ENCODE measurements at places on chromosomes 5 and 9.

- DNase-seq, result peak; percentile 79
These were observed 232.1 kb downstream of the SH3GL2 start for GRCh38 chr9:17810728-17811571.

GRCh38 chr5:56175488-56175887 is 57.6 kb downstream of the ANKRD55 start:
- DNase-seq, result peak; percentile 95

DNA sequence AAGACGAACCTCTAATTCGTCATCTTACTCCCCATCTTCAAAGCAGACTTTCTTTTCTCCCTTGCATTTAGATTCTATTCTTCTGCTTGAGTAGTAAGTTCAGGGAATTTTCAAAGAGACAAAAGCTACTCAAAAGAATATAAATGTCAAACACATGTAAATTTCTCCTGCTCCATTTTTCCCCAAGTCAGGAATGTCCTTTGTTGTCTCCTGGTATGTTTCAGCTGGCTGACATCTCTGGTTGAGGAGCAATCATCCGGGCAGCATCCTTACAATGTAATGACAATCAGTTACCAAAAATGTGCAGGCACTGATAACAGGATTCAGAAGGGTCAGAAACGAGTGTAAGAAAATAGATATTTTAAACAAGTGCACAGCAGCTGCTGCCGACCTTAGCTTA is 47.6 kb upstream of the PPP1R2B start:
- no peak for DNase-seq

DNA sequence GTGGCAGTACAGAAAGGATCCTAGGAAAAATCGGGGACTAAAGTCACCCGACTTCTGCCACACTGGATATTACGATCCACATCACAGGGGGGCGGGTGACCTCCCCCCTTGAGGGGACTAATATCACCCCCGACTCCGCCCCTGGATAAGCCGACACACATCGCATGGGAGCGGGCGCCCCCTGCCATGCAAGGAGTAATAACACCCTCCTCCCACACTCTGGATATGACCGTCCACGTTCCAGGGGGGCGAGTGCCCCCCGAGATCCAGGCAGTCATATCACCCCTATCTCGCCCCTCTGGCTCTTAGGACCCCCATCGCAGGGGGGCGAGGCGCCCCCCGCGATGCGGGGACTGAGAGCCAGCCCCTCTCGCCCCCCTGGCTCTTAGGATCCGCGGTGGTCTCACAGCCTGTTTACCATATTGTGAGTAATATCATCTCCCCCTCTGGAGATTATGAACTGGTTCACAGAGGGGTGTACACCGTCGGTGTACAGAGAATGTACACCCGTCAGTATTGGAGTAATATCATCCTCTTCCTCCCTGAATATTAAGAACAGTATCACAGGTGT is 423.0 kb downstream of the DIRAS2 start:
- no peak for DNase-seq

DNA sequence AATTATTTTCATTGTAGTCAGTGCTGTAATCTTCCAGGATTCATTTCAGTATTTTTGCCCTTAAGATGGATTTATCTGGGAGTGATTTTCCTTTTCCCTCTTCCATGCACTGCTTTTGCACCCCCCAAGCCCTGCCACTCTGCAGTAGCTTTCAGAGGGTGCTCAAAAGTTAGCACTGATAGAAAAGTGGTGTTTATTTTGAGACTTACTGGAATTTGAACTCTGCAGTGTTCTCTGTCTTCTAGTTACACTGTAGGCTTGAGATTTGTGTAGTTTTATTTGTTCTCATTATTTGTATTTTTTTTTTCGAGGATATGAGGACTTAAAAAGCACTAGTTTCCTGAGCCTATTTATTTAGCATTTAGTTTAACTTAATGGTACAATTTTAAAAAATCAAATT is 70.5 kb downstream of the HSD17B4 start:
- no peak for DNase-seq

DNA sequence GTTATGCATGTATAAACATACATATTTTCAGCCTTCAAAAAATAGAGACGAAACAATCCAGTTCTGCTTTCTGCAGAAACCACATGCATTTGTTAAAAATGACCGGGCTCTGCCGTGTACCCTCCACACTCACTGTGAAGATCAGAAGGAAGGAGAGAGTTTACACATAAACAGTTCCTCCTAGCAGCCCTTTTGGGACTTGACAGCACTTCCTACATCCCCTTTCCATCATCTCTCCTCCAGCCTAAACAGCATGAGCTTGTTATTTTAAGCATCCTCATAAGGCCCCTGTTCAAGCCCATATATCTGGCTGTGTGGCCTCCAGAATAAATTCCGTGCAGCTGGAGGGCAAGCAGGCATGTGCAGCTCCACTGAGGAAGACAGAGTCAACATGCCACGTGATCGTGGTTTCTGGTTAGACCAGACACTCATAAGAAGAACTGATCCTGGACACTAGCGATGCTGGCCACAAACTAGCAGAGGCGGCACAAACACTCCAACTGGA is 42.2 kb downstream of the NIPAL4 start:
- DNase-seq, result no peak

- no peak for DNase-seq
These were observed 509.8 kb downstream of the EBF1 start for GRCh38 chr5:158589939-158590338.

DNA sequence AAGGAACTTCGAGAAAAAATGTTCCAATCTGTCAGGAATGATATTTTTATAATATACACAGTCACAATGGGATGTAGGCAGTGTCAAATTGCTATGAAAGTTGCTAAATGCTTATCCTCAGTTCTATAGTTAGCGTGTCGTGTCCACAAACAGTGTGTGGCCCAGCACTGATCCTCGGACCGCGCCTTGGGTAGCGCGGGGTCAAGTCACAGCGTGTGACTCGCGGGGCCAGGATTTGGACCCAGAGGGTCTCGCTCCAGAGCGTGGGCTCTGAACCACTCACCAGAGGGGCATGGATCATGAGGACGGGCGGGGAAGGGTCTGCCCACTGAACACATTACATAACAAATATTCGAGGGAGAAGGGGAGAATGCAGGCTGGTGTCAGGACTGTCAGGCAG is 171.8 kb downstream of the C9orf50 start:
- DNase-seq, result no peak

DNA sequence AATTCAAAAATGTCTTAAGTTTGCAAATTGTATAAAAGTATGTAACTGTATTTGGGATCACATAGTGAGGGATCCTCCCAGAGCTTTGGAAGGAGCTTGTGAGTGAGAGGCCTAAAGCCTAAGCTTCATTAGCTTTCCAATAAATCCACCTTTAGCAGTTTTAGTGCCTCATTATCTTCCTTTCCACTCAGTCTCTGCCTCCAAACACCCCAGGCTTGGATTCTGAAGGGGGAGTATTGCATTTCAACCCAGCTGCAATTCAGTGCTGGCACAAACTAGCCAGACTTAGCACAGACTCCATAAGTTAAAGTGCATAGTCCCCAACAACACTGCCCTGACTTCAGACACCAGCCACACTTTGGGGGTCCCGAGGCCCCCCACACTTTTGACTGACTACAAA is 113.5 kb downstream of the SMARCA2 start:
- DNase-seq, result no peak

DNA sequence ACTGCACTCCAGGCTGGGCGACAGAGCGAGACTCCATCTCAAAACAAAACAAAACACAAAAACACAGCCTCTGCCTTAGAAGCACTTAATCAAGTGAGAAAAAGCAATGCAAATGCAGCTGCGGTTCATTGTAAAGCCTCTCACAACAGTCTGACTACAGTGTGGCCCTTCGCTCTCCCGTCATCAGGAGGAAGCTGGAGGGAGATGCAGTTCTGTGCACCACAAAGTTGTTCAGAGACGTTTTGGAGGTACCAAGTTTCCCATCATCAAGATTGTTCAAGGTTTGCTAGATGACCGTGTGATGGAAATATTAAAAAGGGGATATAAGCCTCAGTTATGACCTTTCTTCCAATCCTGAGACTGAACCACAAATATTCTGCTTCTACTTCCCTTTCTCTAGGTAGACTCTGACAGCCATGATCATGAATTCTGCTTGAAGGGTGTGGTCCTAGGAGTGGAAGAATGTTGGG is 40.9 kb downstream of the SEC61B start:
- DNase-seq, result no peak

GRCh38 chr5:95216136-95216955 is 68.5 kb downstream of the MCTP1 start:
- peak; percentile 2 for DNase-seq

DNA sequence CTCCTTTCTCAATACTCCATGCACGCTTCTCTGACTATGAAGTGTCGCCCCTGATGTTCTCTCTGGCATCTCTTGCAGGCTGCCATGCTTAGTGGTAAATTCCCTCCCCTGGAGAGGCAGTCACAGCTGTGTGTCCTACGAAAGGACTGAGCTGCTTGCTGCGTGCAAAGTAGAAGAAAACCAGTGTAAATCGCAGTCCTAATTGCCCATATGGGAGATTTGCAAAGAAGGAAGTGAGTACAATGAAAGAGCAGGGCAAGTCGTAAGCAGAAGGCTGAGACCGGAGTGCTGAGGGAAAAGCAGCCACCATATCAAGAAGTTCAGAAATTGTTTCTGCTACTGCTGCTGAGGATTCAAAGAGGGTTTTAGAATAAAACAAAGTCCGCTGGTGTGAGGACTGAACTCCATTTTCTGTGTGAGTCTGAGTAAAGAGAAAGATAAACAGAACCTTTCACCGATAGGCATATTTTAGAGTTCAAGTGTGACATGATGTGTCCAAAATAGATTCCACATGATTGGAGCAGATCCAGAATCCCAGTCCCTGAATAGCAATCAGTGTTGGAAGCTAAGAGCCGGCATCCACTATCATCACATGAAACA is 507.8 kb upstream of the MPDZ start:
- DNase-seq, result peak; percentile 44

DNA sequence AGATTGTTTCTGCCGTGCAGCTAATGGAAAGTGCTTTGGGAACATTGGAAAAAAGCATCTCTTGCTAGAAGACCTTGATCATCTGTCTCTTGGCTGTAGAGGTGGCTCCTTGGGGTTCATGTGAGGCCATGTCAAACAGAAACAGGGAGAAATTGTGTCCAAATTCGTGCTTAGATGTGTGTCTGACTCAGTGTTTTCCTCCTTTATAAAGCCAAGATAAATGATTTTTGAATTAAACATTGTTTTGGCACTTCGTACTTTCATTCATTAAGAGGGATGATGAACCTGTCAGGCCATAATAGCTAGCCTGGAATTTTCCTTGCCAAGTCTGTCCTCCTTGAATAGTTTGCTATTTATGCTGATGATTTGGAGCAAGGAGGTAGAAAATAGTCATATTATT is 143.8 kb downstream of the FBXL7 start:
- DNase-seq, result no peak

GRCh38 chr5:14787801-14788579 is 83.6 kb downstream of the ANKH start:
- DNase-seq, result no peak

GRCh38 chr9:37335238-37335637 is 87.3 kb upstream of the GRHPR start:
- DNase-seq, result no peak

GRCh38 chr9:106423575-106423974 is 439.4 kb upstream of the ZNF462 start:
- DNase-seq, result no peak

- peak; percentile 44 for DNase-seq
These were observed 116.1 kb upstream of the TNC start for GRCh38 chr9:115234094-115234493.

- DNase-seq, result no peak
These were observed 359.4 kb upstream of the ARRDC3 start for GRCh38 chr5:91742550-91742949.

- peak; percentile 91 for DNase-seq
These were observed 72.3 kb upstream of the NIPAL4 start for GRCh38 chr5:157387683-157388093.

- DNase-seq, result peak; percentile 67
These were observed 69.6 kb upstream of the SLC30A5 start for GRCh38 chr5:69024241-69024651.

GRCh38 chr5:3023656-3024055 is 272.2 kb upstream of the IRX2 start:
- no peak for DNase-seq

DNA sequence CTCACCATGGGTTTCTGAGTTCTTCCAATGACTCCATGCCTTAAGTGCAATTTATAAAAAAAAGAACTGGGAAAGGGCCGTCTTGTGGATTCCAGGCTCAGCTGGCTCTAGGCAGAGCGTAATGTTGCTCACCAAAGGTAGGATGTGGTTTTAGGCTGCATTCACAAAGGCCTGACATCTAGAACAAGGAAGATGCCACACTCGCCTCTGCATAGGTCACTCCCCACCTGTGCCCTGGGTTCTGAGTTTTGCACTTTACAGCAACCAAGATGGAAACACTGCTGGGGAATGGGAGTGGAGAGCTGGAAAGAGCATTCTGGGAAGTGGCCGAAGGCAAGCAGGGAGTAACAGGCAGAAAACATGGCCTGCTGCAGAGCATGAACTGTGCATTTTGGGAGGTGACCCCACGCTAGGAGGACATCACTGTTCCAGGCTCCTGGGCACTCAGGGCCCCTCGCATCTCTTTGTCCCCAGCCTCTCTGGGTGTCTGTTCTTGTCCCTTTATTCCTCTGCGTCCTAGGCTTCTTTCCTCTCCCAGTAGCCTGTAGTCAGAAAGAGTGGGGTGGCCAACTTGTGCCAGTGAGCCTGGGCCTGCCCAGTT is 12.3 kb downstream of the FCN2 start:
- no peak for DNase-seq

DNA sequence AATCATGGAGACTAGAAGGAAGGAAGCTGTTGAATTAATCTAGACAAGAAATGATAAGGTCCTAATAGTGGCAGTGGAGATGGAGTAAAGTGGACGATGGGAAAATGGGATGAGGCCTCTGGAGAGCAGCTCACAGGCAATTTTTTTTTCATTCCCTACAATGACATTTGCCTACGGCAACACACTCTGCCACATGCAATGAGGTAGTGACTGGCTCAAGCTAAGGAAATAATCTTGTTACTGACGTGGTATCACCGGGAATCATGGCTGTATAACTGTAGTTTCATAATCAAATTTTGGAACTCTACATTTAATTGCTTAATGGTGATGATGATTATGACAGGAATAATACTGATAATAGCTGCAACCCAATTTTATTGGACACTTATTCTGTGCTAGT is 12.1 kb upstream of the MOB3B start:
- no peak for DNase-seq

GRCh38 chr5:100446879-100447430 is 88.2 kb upstream of the FAM174A start:
- DNase-seq, result no peak

DNA sequence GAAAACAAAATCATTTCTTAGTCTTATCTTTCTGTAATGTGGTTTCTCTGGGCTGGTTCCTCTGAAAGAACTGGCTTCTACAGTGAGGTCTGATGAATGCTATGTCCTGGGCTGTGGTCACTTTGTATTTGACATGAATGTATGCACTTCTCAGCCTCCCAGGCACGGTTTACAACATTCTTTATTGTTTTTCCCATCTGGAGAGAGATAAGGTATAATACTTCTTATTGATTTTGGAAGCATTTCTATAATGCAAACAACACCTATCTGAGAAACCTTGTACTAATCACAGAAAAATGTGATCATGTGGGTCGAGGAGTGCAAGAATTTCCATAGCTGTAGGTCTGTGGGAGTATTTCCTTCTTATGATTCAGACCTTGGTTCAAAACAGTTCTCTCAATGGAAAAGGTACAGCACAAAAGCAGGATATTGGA is 46.9 kb downstream of the ACTBL2 start:
- peak; percentile 99 for DNase-seq
